Nasal cavity respiratory epithelium epithelial cell of viscerocranial mucosa (primary cell): ENCODE measurements at places on chromosomes 7 and 10. TPM values are rescaled to one million over a fixed set of nuclear protein-coding genes. Genes with fewer than 3 reads are reported as not detected.

EMX2 gene
- not detected in 2 replicates for total RNA-seq

HOXA5 gene
- not detected in 2 replicates for total RNA-seq

HTR5A gene
- not detected in 2 replicates for total RNA-seq

FAM237B gene
- not detected in 2 replicates for total RNA-seq

TSPAN15 gene
- 4.4 and 12.7 TPM in 2 replicates for total RNA-seq

NPY4R2 gene
- total RNA-seq: not detected in 2 replicates
